CD4-positive, alpha-beta T cell treated with Interleukin-6 for 4 hours (primary cell): ENCODE measurements at places on chromosomes 12 and 14.

- no peak for DNase-seq
Measured at GRCh38 chr14:101196051-101196712, 292.7 kb upstream of the RTL1 start.

- DNase-seq = no peak
Measured at GRCh38 chr12:98471085-98471484, 44.3 kb upstream of the TMPO start.

DNA sequence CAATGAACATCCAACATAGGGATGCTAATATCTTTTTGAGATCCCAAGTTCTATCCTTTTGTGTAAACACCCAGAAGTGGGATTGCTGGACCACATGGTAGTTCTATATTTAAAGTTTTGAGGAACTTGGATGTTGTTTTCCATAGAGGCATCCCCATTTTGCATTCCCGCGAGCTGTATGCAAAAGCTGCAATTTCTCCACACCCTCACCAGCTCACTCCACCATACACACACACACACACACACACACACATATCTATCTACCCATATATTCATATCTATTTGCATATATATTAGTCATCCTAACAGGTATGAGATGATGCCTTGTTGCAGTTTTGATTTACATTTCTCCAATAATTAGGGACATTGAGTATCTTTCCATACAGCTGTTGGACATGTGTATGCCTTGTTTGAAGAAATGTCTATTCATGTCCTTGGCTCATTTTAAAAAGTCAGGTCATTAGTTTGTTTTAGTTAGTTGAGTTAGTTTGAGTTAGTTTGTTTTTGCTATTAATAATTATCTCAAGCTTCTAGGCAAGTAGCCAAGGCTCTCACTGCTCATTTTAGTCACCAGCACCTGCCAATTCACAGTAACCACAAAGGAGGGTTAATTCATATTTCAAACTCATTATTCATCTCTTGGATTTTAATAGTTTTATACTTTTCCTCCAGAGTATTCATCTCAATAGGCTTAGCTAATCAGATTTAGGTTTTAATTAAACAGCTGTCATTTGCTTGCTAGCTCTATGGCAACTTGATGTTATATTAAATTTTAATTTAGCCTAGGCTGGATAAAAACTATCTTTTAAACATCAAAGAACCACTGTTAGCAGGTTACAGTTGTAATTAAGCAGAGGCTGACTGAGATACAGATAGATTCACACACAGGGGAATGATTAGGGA is 1435.9 kb upstream of the TMEM132C start:
- DNase-seq = no peak

- no peak for DNase-seq
Measured at GRCh38 chr14:101117543-101117942, 214.0 kb upstream of the RTL1 start.

DNA sequence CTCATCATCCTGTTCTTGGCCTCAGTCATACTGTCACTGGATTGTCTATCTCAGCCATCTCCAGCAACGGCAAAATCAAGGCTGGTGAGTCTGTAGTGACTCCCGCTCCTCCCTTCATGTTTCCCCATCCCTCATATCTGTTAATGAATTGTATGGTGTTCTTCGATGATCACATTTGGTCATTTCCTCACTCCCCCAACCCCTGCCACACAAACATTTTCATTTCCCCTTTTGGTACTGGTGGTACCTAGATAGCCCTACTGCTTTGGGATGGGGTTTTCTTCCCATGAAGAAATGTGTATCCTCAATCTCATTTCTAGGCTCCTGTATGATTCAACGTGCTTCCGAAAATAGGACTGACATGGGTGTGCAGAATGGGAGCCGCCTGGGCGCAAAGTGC is 2.7 kb upstream of the KLHL33 start:
- no peak for DNase-seq

GRCh38 chr12:4006743-4007142 is 133.5 kb upstream of the PARP11 start:
- DNase-seq = no peak

DNA sequence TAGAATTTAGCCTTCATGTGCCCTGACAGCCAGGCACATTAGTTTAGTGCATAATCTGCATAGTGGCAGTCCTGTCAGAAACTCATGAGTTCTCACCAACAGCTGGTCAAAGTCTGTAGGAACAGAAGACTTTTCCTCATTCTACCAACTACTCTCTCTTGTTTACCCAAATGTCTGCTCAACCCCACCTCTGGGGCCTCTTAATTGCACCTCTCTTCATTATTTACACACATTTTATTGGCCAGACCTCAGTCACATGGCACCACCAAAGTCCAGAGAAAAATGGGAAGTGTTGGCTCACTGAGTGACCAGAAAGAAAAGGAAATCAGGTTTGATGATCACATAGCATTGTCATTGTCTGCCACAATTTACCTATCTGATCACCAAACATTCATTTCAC is 114.6 kb upstream of the PLXNC1 start:
- DNase-seq = no peak

GRCh38 chr14:48963231-48963790 is 622.9 kb downstream of the RPS29 start:
- DNase-seq = no peak

- DNase-seq = no peak
Measured at GRCh38 chr12:24919346-24920001, 29.4 kb downstream of the BCAT1 start.

GRCh38 chr14:90753456-90754005 is 62.7 kb downstream of the TTC7B start:
- no peak for DNase-seq

- no peak for DNase-seq
Measured at GRCh38 chr12:8491646-8492530, 21.4 kb upstream of the CLEC4D start.

GRCh38 chr14:104264495-104265265 is 126.3 kb downstream of the KIF26A start:
- DNase-seq = no peak

DNA sequence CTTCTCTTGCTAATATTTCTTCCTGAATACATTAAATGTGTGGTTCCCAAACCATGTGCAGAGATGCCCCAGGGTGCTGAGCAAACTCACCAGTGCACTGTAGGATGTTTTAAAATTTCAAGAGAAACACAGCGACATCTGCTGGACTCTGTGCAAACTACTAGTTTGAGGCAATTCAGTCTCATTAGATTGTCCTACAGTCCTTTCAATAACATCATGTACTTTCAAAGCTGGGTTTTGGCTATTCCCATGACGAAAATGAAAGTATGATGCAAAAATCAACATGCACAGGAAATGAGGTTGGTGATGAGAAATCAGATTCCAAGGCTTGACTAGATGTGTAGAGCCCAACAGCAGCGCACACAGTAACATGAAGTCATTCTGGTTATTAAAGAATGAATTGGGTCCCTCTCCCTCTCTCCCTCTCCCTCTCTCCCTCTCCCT is 66.3 kb downstream of the CLIP1 start:
- DNase-seq = peak; percentile 59

DNA sequence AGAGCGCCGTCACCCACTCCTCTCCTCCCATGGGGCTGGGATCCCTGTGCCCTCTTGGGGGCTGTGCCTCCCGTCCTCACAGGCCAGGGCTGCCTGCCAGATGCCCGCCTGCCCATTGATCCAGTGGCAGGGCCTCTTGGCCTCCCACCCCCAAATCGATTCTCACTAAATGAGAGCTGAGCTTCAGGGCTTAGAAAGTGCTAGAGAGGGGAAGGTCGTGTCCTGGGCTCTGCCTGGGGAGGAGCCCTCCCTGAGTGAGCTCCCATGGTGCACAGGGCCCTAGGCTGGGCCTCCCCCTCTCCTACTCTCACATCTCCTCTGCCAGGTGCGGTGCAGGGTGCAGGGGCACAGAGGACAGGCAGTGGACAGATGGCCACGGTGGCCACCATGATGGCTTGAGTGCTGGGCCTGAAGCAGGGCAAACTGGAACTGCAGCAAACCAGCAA is 9.2 kb downstream of the BEGAIN start:
- no peak for DNase-seq

GRCh38 chr14:33956640-33957039 is 5.8 kb upstream of the EGLN3 start:
- DNase-seq = no peak

GRCh38 chr12:53988541-53989226 is 3.7 kb downstream of the HOXC10 start:
- no peak for DNase-seq

DNA sequence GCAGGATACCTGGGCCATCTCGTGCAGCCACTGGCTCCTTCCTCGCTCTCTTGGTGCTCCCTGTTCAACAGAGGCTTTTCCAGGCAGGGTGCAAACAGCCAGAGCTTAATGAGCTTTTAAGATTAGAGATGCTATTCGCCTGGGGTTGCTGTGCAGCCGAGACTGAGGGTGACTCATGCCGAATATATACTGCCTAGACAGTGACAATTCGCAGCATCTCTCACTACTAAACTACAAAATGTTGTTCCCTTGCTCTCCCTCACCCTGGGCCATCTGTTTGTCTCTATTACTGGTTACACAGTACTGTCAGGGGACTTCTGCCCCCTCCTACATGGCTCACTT is 26.0 kb upstream of the TESC start:
- no peak for DNase-seq

DNA sequence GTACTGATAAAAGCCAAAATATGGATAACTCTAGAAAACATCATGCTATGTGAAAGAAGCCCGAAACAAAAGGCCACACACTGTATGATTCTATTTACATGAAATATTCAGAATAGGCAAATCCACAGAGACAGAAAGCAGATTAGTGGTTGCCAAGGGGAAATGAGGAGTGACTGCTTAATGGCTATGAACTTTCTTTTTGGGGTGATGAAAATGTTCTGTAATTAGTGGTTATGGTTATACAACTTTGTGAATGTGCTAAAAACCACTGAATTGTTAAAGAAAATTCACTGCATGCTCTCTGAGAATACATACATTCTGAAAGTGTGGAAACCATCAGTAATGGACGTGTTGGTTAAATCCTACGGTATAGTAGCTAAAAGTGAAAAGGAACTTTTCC is 39.9 kb upstream of the STON2 start:
- DNase-seq = no peak

DNA sequence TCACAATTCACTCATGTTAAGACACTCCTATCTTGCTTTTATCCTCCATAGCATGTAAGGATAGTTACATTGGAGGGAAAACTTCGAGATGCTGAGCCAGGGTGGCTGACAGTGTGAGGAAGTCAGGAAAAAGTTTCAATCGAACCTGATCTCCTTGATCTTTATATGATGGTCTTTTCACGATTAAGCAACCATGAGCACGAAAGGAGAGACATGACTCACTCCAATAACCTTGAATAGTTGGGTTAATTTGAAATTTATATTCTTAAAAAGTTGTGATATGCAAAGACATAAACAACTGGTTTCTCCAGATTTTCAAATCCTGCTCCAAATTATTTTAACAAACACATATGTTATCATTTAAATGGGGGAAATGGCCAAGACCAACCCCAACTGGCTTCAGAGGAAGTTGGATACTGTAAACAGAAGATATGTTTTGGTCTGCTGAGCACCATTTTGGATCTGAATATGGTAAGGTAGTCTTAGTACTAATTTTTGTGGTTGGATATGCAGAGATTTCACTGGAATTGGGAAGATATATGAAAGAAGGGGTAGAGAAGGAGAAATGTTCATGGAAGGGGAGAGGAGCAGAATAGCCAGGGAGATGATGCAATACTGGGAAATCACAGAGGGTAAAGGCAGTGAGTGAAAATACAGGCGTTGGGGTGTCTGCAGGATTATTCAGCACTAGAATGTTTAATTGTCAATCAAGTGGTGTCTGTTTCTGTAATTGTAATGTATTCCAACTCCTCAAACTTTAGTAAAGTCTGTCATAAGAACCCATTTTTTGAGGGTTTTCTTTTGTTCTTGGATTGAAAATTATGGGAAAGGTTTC is 185.2 kb upstream of the SLC38A2 start:
- no peak for DNase-seq

- DNase-seq = no peak
Measured at GRCh38 chr14:80768646-80769045, 172.9 kb downstream of the CEP128 start.

GRCh38 chr12:12887471-12887870 is 3.9 kb upstream of the GPRC5A start:
- no peak for DNase-seq

GRCh38 chr12:26143291-26143690 is 18.5 kb upstream of the BHLHE41 start:
- no peak for DNase-seq

DNA sequence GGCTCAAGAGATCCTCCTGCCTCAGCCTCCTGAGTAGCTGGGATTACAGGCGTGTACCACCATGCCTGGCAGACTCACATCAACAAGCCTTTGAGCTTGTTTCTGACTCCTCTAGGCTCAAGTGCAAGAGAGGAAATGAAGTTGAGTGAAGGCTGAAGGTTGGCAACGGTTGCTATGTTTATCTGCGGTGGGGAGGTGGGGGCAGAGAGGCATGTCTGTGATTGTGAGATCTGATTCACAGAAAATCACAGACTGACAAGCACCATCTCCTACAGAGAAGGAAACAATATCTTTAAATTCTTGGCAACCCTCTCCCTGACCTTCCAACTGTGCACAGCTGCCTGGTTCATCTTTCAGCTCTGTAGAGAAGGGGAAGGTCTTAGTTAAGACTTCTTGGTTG is 22.1 kb upstream of the NINJ2 start:
- DNase-seq = peak; percentile 85

DNA sequence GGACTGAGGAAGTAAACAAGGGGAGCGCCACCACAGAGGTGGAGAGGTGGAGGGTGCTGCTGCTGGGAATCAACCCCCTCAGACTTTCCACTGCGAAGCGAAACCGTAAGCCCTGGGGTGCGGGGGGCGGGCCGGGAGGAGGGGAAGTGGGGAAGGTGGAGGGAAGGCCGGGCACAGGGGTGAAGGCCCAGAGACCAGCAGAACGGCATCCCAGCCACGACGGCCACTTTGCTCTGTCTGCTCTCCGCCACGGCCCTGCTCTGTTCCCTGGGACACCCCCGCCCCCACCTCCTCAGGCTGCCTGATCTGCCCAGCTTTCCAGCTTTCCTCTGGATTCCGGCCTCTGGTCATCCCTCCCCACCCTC is at the start of gene LAG3:
Gene LAG3, plus strand, starts transcription at position 190 of the 365 bp plus-strand sequence. CDS start 333 bp downstream, outside the sequence.
- peak; percentile 52 for DNase-seq

- DNase-seq = no peak
Measured at GRCh38 chr12:106022568-106023012, 116.2 kb downstream of the NUAK1 start.

GRCh38 chr12:12611512-12612306 is at the start of gene CREBL2:
Gene CREBL2, plus strand, starts transcription at chr12:12611876. Its CDS starts 297 bp downstream, at chr12:12612173.
- peak; percentile 86 for DNase-seq

GRCh38 chr12:66508025-66508424 is 170.9 kb downstream of the GRIP1 start:
- DNase-seq = no peak

GRCh38 chr12:17652436-17652835 is 437.6 kb downstream of the RERGL start:
- DNase-seq = no peak

DNA sequence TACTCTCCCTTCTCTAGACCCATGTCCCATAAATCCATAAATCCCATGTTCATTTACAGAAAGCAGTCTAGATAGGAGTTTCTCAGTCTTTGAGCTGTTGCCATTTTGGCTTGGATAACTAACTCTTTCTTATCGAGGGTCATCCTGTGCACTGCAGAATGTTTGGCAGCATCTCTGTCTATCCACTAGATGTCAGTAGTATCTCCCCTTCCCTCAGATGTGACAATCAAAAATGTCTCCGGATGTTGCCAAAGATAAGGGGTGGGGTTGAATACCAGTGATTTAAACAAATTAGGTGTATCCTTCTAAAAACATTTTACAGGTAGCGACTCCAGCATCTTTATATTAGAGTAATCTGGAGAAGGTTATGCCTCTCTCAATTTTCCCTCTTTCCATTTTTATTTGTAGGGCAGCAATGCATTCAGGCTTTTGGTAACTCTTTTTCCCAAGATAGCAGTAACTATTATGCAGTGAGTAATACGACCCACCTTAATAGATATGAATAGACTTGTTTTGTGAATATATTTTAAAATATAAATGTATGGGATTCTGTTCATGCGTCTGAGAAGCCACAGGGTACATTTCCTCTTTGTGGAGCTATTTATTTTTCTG is 100.7 kb downstream of the LRRK2 start:
- no peak for DNase-seq
